ENCODE measurements at places on chromosomes 7 and 10.

DNA sequence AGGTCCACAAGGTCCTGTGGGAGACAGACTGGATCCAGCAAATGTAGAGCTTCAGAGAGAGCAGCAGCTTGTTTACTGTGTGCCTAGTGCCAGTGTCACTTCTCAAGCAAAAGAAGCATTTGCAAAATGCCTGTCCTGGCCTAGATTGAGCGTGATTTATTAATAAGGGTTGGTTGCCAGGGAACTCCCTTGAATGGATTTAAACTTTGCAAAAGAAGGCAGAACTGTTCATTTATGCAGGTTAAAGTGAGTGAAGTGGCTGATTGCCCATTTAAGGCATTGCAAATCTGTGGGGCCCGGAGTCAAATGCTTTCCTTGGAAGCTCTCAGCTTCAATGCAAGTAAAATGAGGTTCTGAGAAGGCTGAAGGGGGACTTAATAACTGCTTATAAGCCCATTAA is 71.3 kb downstream of the CDHR3 start:
- DNase-seq = no peak

DNA sequence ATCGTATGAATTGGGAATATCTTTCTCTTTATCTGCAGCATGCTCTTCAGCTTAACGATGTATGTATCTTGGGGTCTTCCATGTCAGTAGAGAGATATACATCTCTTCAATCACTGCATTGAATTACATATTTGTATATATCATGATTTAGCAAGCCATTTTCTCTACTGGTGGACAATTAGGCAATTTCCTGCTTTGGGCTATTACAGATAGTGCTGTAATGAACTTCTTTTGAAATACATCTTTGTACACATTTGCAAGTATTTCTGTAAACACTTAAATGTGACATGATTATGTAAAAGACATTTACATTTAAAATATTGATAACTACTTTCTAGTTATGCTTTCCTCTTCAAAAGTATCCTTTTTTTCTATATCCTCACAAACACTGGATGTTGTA is 199.0 kb downstream of the PPP1R9A start:
- DNase-seq = no peak

DNA sequence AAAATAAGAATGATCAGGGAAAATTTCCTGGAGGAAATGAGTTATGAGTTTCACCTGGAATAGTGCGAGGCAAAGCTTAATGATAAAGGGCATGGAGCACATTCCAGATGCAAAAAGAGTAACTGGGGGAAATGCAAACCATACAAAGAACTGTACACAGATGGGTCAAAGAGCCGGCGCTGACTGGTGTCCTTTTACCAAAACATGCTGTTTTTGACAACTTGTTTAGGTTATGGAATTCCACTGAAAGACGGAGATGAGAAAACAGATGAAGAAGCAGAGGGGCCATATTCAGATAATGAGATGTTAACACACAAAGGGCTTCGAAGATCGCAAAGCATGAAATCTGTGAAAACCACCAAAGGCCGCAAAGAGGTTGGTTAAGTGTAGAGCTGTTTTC is 98.2 kb downstream of the REEP3 start:
- DNase-seq = no peak

DNA sequence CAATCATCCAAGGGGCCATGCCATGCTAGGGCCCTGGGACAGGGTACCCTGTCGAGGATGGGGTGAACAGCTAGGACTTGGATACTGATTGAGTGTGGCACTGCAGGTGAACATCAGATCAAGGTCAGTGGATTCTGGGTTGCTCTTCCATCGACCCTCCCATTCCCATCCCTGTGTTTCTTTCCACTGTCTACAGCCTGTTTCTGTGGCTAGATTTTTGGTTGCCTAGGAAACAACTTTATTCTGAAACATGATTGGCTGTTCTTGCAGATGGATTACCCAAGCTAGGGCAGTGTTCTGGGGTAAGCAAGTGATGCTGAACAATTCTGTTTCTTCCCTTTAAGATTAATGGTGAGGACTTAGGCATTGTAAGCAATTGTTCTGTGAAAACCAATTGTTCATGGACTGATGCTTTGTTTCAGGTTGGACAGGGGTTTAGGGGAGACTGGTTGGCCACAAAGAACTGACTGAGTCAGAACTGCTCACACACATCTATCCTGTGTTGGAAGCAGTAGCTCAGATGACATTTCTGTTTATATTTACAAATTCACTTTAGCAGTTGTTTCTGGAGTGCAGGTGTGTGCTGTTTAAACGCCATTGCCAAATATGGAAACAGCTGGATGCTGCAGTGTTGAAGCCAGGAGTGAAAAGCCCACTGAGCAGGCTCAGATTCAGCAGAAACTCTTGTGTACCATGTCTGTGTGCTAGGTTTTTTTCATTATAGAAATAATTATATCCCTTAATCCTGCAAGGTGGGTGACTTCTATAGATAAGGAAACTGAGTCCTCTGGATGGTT is 102.3 kb upstream of the BTBD16 start:
- no peak for DNase-seq

DNA sequence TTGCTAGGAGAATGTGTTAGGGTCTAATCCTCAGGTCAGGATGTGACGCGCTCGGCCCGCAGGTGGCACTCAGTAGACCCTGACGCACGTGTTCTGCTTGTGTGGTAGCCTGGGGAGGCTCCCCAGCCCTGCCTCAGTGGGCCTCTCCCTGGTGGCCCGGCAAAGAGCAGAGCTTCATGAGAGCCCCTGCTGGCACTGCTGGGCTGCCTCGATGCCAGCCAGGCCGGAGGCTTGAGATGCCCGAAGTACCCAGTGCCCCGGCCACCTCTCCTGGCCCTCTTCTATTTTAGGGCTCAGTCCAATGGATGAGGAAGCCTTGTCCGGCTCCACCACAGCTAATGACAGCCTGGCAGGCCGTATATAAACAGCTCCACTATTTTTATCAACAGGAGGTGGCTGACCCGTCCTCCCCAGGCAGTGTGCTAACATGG is 42.0 kb downstream of the PRF1 start:
- no peak for DNase-seq

DNA sequence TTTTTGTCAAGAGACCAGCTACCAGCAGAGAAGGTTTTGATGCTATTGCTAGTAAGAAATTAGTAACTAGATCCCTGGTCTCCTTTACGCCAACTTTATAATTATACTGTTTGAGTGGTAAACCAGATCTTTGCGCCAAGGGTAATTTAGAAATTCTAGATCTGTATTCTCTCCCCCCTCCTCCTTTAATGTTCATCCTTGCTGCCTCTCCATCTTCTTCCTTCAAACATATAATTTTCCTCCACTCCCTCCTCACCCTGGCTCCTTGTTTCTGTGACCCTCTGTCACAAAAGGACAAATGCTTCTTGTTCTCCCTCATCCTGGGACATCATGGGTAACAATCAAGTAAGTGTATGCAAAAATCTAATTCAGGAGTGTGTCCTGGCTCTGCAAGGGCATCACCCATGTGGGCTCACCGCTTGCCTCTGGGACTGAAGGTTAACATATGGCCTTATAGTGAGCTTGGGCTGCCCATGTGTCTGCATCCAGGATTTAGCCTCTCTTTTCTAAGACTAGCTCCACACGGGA is 121.2 kb downstream of the BAMBI start:
- no peak for DNase-seq

DNA sequence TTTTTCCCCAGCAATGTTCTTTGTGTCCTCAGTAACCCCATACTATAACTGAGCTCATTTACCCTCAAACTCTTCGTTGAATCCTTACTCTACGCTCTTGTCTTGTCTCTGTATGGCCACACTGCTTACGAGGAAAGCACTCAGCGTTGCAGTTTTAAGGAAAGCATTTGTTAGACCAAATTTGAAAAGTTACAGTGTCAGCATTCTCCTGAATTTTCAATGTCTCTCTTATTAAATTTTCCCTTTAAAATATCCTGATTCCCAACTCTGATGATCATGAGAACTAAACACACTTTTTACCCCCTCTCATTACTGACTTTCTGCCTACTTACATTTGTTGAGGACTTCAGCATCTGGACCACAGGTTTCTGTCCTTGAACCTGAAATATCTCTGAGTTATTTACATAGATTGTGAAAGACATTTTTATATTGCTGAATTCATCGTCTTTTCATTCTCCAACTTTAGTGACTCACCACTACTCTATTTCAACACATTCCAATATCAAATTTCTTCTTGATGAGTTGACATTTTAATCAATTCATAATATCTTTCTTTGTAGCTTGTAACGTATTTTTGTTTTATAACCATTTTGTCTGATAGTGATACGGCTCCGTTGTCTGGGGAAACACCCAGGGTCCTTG is 19.8 kb upstream of the VWDE start:
- no peak for DNase-seq

DNA sequence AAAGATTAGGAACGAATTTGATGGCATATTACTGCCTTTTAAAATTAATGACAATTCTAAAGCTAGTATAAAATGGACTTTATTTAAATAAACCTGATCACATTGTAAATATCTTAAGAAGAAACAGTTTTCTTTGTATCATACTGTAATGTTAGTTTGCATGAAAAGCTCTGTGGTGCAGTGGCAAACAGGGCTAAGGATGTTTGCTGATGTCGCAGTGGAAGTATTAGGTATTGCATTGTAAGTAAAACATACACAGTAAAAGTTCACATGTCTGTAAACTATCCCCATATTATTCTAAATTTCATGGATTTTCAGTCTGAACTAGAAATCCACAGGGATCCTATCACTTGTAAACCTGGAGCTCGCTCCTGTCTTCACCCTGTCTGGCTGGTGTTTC is 252.6 kb upstream of the ZNF32 start:
- no peak for DNase-seq

- no peak for DNase-seq
These were observed 45.5 kb downstream of the NOD1 start for GRCh38 chr7:30433082-30433481.

GRCh38 chr7:78510580-78511188 is 712.1 kb downstream of the PHTF2 start:
- peak; percentile 36 for DNase-seq

DNA sequence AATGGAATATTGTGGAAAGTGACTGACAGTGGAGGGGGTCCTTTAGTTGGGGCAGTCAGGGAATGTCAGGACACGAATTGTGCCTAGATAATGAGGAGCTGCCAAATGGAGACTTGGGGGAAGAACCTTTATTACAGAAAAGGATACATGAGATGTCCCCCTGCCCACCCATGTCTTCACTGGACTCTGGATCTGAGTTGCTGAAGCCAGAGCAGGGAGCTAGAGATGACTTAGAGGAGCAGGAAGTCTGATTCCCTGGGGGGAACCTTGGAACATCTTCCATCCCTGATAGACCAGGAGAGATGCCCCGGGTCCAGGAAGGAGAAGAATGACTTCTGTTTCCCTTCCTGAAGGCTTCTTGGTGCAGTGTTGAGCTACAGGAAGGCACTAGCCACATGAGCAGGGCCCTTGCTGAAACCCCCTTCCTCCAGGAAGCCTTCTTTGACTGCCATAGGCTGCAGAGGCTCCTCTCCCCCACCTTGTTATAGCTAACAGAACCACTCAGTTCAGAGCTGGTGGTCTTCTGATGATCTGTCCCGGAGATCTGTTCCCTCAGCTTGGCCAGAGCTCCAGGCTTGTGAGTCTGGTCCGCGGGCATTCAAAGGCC is 747 bp upstream of the NEURL1 start:
- DNase-seq = no peak

GRCh38 chr10:71996592-71997371 is 32.6 kb downstream of the CHST3 start:
- DNase-seq = peak; percentile 84

DNA sequence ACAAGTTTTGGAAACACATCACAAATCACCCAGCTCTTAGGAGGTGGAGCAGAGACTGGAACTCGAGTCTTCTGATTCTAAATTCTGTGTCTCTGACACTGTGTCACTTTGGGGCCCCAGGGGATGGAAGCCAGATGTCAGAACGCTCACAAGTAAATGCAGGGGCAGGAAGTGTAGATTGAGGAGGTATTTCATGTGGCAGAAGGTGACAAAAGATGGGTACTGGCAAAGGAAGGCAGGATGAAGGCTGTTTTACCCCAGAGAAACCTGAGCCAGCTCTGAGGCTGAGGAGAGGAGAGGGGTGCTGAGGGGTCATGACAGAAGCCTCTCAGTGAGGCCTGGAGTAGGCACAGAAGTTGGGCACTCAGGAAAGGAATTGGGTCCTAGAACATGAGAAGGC is 6.0 kb upstream of the PURB start:
- no peak for DNase-seq

DNA sequence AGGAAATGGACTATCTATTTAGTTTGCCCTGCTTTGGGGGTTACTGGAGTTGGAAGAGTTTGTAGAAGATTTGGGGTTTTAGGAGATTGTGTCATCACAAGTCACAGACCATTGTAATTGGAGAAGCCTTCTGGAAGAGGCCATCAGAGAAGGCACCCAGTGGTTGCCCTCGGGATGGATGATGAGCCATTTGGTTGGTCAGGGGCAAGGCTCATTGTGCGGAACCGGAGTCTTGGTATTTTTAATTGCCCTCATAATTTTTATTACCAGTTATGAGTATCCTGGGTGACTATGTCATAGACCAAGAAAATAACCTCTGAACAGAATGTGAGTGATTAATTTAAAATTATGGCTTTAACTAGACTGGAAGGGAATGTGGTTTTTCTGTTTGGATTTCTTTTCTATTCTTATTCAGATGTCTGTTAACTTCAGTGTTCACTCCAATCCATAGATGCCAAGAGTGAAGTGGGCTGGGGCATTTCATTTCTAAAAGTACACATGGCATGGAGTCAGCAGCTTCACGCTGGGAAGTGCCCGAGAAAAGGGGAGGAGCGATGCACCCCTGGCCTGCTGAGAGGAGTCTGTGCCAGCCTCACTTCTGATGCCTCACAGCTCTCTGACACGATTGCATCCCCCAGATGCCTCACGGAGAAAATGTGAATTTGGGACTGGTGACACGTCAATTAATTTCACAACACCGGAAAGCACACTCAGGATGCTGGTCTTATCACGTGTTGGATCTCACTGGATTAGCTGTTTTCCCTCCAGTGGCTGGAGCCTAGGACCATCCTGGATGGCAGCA is 225.6 kb upstream of the IGFBP3 start:
- no peak for DNase-seq

DNA sequence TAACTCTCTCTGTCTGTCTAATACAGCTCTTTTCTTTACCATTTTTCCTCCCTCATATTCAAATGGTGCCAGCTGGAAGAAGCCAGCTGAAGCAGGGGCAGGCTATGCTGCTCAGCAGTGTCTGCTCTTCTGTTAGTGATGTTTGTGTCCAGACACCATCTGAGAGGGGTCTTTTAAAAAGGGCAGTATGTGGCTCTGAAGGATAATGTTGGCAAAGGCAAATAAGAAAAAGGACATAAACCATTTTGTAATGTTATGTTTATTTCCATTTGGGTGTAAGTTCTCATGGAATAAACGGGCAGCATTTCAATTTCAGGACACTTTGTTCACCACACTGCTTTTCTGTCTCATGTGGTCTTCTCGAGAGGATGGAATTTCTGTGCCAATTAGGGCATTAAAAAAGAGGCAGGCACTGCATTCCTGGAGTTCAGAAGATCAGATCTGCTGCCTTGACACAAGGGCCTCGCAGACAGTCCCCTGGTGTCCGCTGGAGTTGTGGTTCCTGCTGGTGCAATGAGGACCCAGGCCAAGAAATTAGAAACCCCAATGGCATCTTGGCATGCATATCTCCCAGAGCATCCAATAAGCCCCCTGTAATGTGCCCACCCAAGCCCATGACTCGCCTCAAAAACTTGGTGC is 109.0 kb upstream of the ELMO1 start:
- DNase-seq = no peak

Data from foreskin melanocyte (primary cell).